Stimulated activated CD4-positive, alpha-beta T cell treated with anti-CD3 and anti-CD28 coated beads, Interleukin-2, amount 100 ng/mL, for 4 hours (primary cell): ENCODE measurements at places on chromosomes 5 and 9.

GRCh38 chr5:5652181-5652580, 229.7 kb downstream of the ICE1 start:
- DNase-seq = no peak

DNA sequence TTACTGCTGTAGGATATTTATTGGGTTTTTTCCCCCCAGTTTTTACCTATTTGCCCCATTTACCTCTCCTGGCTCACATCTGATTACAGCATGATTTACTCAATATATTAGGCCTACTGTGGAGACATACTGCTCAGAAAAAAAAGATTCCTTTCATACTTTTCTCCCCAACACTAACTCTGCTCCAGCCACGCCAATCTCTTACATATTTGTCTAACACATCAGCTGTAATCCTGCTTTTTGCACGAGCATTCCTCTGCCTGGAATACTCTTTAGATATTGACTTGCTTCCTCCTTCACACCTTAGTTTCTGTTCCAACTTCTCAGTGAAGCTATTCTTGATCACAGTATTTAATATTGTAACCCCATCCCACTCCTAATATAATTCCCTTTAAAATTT, 158.1 kb upstream of the VCAN start:
- no peak for DNase-seq

DNA sequence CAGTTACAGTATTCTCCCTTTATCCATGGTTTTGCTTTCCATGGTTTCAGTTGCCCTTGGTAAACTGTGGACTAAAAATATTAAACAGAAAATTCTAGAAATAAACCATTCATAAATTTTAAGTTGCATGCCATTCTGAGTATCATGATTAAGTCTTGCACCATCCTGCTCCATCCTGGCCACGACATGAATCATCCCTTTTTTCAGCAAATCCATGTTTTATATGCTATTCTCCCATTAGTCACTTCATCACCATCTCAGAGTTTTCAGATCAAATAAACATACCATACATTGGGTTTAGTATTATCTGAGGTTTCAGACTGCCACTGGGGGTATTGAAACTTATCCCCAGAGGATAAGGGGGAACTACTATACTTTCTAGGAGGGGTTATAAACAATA, 234.4 kb upstream of the ATP10B start:
- DNase-seq = no peak

DNA sequence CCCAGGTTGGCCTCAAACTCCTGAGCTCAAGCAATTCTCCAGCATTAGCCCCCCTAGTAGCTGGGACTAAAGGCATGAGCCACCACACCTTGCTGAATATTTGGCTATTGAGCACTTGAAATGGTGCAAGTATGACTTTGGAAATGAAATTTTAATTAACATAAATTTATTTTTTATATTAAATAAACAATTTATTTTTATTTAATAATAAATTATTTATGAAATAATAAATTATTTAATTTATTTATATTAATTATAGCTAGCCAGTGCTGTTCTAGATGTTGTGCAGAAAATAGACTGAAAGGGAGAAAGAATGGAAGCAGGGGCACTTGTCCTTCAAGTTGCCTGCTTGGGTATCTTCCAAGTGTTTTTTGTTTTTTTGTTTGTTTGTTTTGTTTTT, 40.0 kb upstream of the CTNNA1 start:
- DNase-seq = no peak

DNA sequence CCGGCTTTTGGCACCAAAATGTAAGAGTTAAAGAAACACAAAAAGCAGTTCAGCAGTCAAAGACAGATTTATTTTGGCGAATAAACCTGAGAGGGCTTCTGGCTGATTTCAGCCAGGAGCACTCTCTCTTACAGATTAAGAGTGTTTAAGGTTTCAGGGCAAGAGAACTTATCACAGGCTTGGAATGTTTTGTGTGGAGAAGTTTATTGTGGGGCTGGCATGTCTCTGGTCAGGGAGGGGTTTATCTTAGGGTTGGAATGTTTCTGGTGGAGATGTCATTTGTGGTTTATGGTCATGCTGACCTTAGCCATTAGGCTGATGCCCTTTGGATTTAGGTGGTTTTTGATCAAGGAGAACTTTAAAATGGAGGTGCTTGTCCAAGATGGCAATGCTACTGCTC, 622.3 kb upstream of the PTPRD start:
- DNase-seq = no peak

DNA sequence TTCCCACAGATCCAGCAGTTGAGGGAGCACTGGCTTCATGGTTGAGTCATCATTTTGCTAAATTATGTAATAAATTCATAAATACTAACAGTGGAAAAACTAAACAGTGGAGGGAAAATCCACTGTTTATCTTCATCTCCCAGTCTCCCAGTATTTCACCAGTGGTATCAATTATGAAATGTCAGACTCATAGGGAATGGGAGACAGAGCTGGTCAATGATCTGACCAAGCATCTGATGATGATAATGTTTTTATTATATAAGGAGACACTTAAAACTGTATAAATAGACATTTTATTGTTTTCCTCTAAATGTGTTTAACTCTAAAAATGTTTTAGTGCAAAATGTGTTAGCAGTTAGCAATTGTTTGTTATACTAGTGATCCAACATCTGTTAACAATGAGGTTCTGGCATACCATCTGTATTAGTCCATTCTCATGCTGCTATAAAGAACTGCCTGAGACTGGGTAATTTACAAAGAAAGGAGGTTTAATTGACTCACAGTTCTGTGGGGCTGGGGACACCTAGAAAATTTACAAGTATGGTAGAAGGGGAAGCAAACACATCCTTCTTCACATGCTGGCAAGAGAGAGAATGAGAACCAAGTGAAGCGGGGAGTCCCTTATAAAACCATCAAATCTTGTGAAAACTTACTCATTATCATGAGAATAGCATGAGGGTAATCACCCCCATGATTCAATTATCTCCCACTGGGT, 11.8 kb upstream of the REEP5 start:
- DNase-seq = no peak

DNA sequence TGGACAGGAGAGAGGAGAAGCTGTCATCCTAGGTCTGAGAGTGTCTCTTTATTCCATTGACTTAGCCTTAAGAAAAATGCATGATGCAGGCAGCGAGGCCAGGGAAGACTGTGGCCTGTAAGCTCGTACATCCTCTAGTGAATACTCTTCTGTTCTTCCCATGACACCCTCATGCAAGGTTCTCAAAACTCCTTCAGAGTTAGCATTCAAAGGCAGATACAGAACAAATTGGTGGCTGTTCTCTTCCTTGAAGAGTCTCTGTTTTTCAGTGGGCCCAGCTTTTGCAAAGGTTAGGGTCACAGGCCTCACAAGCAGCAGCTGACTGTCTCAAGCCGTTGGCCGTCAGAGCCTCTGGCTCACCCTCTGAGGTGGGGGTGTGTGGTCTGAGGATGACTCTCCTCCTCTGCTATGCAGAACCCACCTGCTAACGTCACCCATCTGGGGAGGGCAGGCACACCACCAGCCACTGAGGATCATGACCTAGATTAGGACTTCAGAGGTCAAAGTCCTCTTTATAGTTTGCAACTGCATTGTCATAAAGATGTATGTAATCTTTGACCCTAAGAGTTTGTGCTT, 15.1 kb downstream of the ADCY2 start:
- DNase-seq = no peak

DNA sequence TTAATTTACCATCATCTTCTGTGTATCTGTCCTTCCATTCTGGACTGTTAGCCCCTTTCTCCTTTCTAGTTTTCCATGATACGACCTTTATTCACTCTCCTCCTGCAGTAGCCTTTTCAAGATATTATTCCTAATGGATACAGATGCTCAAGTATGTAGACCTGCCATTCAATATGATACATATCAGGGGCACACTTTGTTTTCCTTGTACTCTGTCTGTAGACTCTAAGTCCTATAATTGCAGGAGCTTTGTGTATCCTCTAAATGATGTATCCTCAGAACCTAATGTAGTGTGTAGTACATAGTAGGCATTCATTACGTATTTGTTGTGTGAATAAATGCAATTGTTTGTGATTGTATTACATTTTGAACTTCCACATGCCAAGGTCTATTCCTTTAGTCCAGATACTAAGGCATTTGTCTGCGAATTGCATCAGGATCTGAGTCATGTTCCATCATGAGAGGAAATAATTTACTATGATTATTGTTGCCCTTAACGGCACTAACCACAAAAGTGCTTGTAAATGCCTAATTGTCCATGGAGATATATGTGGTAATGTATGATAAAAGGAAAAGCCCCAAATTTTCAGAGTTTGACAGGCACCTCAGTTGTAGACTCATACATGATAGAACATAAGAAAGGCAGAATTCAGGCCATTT, 57.1 kb upstream of the IZUMO3 start:
- no peak for DNase-seq

DNA sequence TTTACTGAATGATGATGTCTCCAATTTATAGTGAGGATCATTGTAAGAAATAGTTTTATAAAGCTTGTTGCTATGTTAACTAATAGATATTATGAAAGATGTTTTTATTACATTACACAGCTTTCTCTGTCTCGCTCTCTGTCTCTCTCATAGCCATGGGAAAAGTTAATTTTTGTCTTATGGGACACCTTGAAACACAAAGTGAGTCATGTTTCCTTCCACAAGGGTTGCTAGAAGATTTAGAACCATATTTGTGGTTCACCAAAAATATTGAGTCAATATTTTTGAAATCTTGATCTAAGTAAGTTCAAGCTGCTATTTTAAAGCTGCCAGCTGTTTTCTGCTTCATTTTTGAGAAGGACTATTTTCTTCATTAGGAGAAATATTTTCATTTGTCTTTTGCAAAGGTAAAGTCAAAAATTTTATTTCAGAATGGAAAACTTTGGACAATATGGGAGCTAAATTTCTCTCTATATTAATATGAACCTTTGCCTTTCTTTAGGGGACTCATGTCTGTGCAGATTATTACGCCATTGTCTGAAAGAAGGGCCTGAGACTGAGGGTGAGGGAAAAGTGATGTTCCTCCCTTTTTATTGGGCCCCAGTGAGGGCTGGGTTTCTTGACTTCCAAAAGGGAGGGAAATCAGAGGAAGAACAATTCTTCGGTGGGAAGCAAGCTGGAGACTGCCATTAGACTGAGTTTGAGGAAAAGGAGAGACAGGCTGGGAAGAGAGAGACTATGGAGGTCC, 87.9 kb upstream of the SLC24A2 start:
- DNase-seq = no peak

DNA sequence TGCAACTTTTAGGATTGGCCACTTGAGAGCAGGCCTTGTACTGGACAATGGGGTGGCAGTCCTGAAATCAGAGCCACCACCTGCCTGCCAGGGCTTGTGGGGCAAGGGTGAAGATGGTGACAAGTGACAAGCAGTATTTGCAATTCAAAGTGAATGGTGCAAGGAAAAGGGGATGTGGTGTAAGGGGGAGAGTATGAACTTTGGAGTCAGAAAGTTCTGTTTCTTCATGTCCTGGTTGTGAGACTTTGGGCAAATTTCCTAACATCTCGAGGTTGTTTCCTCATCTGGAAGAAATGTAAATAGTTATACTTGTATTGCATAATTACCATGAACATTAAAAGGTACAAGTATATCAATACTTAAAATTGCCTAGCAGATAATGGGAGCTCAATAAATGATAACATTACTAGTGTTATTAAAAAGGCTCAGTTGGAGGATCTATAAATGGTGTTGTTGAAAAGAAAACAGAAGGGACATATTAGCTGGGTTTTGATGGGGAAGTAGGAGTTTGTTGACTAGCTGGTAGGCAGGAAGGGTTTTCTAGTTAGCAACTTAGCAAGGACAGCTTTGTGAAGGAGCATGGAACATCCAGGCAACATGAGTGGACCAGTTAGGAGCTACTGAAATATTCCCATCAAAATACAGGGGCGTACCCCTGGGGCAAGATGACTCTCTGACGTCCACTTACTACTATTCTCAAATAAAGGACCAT, 21.3 kb upstream of the MEGF9 start:
- no peak for DNase-seq

DNA sequence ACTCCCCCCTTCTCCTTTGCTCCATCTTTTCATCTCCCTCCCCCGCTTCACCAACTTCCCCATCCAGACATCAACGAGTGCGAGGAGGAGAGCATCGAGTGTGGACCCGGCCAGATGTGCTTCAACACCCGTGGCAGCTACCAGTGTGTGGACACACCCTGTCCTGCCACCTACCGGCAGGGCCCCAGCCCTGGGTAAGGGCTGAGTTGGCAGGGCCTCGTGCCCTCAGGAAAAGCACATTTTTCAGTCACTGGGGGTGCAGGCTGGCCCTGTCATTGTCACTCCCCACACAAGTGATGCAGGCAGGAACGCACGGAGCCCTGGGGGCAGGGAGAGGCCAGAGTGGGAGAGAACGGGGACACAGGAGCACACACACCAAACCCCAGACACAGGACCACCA, 12.4 kb upstream of the ASS1 start:
- no peak for DNase-seq

- peak; percentile 9 for DNase-seq
Measured at GRCh38 chr5:141369994-141370848, at the start of gene PCDHGB3. TSS of gene PCDHGB3 (plus strand) at chr5:141370242. CDS start at chr5:141370395, 153 bp downstream.

DNA sequence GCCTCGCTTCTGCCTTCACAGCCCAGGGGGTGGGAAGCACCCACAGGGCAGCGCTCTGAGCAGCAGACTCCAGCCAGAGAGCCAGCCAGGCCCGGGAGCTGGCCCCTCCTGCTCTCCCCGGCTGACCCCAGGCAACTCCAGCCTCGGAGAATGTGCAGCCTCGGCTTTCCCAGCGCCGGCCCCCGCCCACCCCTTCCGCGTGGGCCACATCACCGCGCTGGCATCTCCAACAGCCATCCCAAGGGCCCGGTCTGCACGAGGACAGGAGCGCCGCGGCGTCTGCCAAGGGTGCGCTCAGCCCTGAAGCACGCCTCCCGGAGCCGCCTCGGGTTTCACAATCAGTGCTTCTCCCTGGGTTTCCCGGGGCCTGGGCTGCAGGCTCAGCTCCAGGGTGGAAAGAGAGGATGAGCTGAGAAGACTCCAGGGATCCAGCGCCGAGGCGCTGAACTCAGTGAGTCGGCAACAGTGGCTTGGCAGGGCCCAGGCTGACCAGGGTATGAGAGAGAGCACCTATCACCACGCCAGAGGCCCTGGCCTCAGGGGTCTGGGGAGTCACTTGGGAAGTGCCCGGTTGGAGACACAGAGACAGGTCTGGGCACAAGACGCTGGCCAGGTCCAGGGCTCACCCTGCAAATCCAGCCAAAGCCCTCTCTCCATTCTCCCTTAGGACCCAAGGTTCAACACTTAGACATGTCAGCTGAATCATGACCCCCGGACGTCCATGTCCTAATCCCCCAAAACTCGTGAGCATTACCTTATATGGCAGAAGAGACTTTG, 79.6 kb downstream of the ADAMTS2 start:
- no peak for DNase-seq

DNA sequence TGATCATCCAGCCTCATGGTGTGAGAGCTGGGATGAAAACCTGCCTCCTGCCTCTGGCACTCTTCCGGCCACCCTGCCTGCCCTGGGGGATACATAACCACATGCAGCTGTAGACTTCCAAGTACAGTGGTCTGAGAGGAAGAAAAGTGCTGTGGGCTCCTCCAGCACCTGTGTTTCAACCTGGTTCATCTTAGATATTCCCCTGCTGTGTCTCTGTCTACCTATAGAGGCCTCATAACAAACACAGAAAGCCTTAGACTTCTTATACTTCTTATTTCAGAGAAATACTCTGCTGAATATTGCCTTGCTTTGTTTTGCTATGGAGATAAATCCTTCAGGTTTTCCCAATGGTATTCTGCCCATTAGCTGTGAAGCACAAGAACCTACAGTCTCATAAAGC, 19.6 kb upstream of the TNFAIP8 start:
- no peak for DNase-seq
